ENCODE measurements at places on chromosomes 12 and 14.

DNA sequence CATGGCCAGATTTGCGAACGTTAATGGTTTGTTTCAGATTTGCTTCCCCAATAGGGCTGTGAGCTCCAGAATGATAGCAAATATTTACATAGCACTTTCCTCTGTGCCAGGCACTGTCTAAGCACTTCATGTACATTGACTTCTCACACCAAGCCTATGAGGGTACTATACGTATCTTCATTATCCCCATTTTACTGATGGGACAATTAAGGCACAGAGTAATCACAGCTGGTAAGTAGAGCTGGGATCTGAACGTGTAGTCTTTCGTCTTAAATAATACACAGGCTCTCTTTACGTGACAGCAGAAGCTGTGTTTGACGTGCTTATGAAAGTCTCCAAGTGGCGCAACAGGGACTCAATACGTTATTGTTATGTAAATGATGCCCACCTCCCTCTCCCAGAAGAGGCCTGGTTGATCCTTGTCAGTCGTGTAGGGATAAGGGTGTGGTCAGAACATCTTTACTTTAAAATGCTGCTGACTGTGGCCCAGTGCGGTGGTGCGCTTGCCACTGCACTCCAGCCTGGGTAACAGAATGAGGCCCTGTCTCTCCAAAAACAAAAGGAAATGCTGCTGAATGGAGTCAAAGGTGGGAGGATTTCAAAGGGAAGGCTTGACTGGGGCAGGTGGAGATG lies 66.3 kb upstream of the TCL1B start:
- no peak for DNase-seq

DNA sequence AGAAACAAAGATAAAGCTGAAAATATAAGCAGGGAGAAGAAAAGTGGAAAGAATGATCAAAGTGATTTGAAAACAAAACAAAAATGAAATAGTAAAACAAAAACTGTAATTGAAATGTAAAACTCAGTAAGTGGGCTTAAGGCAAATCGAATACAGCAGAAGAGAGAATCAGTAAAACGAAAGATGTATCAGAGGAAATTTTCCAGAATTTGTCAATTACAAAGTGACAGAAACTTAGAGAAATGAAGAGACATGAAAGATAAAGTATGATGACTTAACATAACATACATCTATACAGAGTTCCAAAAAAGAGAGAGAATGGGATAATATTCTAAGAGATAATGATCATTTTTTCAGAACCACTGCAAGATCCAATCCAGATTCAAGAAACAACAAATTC lies 10.5 kb downstream of the ZFC3H1 start:
- DNase-seq = peak; percentile 11

DNA sequence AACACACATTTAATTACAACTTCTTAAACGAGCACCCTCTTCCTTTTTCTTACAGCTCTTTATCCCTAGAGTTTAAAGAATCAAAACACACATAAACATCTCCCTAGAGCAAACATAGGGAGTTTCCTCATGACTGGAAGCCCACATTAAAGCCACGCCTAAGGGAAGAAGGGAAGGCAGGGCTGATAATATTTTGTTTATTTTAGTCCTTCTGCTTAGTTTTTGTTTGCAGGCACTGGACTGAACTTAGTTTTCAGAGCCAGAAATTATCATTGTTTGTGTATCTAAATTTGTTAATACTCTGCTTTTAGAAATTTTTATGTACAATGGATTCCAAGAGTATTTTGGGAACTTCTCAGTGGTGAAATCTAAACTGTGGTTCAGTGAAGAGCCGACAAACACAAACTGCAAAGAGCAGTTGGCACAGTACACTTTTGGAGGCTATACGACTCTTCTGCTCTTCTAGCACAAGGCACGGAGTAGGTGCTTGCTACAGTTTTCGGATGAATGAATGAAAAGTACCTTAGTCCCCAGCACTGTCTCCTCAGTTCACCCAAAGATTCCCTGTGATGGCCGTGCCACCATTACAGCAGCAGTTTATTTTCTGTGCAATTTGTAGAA lies 17.6 kb upstream of the AMIGO2 start:
- no peak for DNase-seq

GRCh38 chr12:4119157-4119761 lies 154.3 kb upstream of the CCND2 start:
- DNase-seq = no peak

GRCh38 chr12:85425349-85425612 lies 145.3 kb downstream of the ALX1 start:
- DNase-seq = no peak

- DNase-seq = no peak
These were observed 31.8 kb upstream of the COX6A1 start for GRCh38 chr12:120406069-120406468.

DNA sequence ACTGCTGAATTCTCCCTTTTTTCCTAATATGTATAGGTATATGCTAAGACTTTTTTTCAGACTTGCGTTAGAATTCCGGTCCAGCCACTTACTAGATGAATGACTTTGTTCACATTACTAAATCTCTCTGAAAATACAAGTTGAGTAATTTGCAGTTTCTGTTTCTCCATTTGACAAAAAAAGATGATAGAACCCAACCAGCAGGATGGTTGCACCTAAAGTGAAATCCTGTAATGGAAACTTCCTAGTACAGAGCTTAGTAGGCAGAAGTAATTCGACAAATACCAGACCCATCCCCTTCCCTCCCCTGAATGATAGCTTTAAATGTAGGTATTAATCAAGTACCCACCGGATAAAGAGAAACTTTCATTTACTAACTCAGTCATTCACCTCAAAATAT lies 113.6 kb upstream of the RAP1B start:
- no peak for DNase-seq

DNA sequence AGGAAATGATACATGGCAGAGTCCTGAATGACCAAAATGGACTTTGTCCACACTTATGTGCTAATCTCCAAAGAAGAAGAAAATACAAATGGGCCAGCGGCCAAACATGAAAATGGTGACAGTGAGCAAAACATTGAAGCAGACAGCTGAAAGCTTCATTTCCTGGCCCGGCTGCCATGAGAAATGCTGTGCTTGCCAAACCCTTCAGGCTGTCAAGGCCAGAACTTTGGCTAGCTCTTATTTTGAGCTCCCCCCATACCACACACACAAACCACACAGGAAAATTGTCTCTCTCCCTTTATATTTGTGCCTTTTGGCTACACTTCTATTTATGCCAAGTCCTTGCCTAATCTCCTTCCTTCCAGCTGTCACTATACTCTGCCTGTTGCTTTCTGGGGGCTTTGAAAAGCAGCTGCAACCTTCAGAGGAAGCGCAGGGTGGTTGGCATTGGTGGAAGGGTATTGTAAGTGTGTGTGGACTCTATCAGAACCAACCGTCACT lies 323.8 kb downstream of the RAD51B start:
- DNase-seq = peak; percentile 8

DNA sequence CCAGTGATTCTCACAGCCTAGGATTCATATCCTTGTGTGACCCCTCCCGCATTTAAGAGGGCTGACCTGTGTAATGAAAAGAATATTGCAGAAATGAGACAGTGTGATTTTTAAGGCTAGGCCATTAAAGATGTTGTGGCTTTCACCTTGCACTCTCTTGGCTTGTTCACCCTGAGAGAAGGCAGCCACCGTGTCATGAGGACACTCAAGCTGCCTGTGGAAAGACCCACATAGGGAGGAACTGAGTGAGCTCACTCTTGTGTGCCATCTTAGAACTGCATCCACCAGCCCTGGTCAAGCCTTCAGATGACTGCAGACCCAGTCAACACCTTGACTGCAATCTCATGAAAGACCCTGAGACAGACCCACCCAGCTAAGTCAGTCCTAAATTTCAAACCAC lies 46.3 kb upstream of the TMPO start:
- DNase-seq = no peak

- no peak for DNase-seq
These were observed 36.0 kb downstream of the GCH1 start for GRCh38 chr14:54866588-54866987.

GRCh38 chr12:92735131-92735721 lies 32.4 kb downstream of the PLEKHG7 start:
- DNase-seq = no peak

DNA sequence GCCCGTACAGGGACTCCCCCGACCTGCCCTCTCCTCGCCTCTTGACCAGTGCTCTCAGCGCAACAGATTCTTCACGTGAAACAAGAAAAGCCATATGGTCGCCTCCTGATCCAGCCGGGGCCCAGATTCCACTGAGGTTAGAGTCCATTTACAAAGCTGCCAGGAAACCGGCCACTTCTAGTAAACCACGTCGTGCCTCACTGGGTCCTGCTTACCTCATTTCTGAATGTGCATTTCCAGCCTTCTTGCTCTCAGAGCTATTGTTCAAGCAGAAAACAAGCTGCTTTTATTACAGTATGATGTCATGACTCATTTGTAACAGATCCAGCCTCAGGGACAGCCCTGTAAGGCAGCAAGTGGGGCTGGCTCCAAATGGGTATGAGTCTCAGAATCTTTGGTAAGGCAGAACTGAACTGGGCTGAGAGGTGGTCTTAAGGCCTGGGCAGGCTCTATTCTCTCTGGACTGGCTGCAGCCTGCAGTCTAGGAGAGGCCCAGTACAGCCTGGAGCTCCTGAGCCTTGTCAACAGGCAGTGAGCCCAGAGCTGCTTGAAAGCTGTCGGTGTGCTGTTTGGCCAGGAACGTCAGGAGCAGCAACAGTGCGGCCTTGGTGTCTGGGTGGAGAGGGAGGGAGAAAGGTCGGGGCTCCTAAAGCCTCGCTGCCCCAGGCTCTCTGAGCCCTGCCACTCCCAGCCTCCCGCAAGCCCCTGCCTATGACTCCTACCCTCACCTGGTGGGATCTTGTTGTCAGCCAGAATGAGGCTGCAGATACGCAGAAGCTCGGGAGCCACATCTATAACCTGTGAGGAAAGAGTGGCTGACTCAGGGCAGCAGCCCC lies 8.3 kb downstream of the REC8 start:
- DNase-seq = no peak

DNA sequence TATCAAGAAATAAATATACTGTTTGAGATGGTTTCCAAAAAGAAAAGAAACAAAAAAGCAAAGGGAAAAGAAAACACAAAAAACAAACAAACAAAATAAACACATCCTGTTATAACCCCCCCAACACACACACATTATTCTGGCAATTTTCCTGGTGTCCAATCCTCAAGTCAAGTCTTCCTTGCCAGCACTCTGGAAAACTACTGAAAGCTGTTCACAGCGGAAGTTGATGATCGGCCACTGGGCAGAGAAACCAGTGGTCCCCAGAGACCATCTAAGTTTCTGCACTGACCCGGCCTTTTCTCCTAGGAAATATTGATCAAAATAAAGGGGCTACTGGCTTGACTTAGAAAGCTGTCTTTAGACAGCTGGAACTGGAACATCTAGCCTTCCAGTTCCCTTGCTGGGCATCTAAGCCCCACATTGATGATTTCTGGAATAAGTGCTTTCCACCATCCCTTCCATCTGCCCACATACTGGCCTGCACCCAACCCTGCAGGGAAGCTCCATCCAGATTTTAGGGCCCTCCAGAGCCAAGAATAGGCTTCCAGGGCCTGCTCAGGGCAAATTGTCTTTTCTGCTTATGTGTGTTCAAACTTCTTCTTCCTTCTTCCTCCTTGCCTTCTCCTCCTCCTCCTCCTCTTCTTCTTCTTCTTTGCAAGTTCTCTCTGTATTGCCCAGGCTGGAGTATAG lies 11.6 kb upstream of the PPP1CC start:
- DNase-seq = no peak

DNA sequence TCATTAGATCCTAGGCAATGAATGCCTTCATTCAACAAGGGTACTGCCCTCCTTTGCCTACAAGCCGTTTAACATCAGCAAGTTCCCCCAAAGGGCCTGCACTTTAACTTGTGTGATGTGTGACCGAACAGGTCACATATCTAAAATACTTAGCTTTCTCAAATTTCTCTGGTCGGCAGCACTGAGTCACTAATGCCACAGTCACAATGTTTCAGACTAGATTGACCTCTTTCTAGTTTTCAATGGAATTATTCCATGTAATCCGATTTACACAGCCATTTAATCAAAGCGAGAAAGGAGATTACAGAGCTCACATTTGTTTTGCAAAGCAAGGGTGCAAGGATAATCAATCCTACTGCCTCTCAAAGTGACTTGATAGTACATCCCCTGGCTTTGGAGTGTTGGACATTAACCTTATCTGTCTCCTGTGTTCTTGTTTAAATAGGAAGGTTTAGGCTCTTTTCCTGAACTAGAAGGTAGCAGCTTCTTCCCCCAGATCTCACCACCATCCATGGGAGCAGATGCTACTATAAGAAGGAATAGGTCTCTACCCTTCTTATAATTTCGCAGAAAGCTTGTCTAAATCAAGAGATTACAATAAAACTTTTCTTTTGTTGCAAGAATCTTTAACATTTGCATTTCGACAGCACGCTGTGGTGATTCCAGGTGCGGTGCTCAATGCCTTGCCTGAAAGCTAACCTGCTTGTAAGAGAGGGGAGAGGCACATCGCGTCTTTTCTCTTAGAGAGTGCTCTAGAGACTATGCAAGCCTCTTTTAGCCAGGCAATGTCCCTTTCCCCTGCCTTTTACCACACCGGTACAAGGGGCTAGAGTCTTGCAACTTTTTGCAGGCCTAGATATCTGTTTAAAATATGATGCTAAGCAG lies 1.8 kb downstream of the KITLG start:
- no peak for DNase-seq

GRCh38 chr12:124620606-124621295 lies 53.3 kb upstream of the NCOR2 start:
- DNase-seq = no peak

GRCh38 chr14:93329965-93330608 lies 2.7 kb downstream of the BTBD7 start:
- no peak for DNase-seq

- DNase-seq = no peak
These were observed 37.0 kb upstream of the HECTD1 start for GRCh38 chr14:31244626-31245025.

- DNase-seq = no peak
These were observed 153.8 kb downstream of the LRIG3 start for GRCh38 chr12:58766513-58766870.

DNA sequence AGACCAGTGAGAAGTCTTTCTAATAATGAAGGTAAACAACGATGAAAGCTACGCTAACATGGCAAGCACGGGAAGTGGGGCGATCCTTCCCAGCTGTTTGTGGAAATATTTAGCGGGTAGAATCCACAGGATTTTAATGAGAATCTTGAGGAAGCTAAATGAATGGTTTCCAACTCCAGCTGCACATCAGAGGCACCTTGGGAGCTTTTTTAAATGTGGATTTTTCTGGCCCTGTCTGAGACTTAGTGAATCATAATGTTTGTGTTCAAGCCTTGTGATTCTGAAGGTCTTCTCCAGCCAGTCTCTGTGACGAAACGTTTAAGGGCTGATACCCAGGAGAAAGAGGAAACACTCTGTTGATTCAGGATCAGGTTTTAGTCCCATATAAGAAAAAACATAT lies 169.8 kb downstream of the CAPZA3 start:
- DNase-seq = no peak

- no peak for DNase-seq
These were observed 6.2 kb downstream of the WNT10B start for GRCh38 chr12:48965298-48965838.

GRCh38 chr14:26398616-26399015 lies 199.2 kb downstream of the NOVA1 start:
- DNase-seq = no peak

All from erythroblast (primary cell).